CD4-positive, alpha-beta T cell treated with Interleukin-21 for 1 hour (primary cell): ENCODE measurements at places on chromosomes 7 and 10.

- DNase-seq = no peak
Measured at GRCh38 chr7:49669285-49669684, 104.2 kb upstream of the VWC2 start.

DNA sequence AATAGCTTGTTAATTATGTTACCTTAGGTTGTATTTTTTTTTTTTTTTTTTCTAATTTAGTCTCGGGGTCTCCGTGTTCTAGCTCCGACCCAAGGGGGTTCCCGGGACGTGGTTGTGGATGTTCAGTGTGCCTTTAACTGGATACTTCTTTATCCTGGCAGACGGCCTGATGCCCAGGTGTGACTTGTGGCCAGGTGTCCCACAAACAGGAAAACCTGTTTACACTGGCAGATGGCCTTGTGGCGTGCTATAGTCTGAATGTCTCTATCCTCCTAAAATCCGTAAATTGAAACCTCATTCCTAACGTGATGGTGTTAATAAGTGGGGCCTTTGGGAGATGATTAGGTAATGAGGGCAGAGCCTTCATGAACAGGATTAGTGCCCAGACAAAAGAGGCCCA lies 546.4 kb upstream of the C7orf33 start:
- no peak for DNase-seq

GRCh38 chr10:58264780-58265179 lies 2.9 kb downstream of the IPMK start:
- no peak for DNase-seq

- DNase-seq = no peak
Measured at GRCh38 chr10:112663234-112664125, 216.5 kb downstream of the VTI1A start.

- no peak for DNase-seq
Measured at GRCh38 chr10:71005337-71006305, 117.3 kb upstream of the PCBD1 start.

- no peak for DNase-seq
Measured at GRCh38 chr10:75654171-75654771, 222.8 kb downstream of the LRMDA start.

DNA sequence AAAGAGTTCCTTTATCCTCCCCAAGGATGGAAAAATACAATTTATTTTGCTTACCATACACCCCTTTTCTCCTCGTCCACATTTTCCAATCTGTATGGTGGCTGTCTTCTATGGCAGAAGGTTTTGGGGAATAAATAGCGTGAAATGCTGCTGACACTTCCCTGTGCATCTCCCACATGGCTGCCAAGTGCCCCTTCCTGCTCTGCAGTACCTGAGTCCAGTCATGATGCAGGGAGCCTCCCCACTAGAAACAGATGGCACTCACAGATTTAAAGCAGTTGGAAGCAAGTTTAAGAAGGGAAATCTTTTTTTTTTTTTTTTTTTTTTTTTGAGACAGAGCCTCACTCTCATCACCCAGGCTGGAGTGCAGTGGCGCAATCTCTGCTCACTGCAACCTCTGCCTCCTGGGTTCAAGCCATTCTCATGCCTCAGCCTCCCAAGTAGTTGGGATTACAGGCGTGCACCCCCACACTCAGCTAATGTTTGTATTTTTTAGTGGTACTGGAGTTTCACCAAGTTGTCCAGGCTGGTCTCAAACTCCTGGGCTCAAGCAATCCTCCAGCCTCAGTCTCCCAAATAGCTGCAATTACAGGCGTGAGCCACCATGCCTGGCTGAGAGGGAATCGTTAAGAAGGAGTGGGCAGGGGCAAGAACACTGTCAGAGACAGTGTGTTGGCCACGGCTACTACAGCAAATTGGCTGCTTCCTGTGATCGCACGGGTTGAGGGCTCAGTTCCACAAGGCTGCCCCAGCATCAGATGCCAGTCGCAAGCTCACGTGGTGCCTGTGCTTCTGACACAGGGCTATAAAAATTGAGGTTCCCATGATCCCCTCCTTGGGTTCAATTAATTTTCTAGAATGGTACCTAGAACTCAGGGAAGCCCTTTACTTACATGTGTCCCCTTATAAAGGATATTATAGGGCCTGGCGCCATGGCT lies 5.3 kb upstream of the PILRA start:
- DNase-seq = no peak
